Activated CD4-positive, alpha-beta T cell treated with anti-CD3 and anti-CD28 coated beads, Interleukin-2, amount 10 ng/mL, durations not matched to agents 7 days and 5 days (primary cell): ENCODE measurements at places on chromosomes 5 and 9. TPM values are rescaled to one million over a fixed set of nuclear protein-coding genes. Genes with fewer than 3 reads are reported as not detected.

Gene ROPN1L
- total RNA-seq = 4.1 TPM

Gene GRHPR
- total RNA-seq = 49.8 TPM

Gene NR5A1
- total RNA-seq = not detected

Gene PCDH1
- not detected for total RNA-seq

Gene FCN1
- not detected for total RNA-seq

Gene GLRA1
- not detected for total RNA-seq

Gene INPP5E
- total RNA-seq = 16.5 TPM

DNA sequence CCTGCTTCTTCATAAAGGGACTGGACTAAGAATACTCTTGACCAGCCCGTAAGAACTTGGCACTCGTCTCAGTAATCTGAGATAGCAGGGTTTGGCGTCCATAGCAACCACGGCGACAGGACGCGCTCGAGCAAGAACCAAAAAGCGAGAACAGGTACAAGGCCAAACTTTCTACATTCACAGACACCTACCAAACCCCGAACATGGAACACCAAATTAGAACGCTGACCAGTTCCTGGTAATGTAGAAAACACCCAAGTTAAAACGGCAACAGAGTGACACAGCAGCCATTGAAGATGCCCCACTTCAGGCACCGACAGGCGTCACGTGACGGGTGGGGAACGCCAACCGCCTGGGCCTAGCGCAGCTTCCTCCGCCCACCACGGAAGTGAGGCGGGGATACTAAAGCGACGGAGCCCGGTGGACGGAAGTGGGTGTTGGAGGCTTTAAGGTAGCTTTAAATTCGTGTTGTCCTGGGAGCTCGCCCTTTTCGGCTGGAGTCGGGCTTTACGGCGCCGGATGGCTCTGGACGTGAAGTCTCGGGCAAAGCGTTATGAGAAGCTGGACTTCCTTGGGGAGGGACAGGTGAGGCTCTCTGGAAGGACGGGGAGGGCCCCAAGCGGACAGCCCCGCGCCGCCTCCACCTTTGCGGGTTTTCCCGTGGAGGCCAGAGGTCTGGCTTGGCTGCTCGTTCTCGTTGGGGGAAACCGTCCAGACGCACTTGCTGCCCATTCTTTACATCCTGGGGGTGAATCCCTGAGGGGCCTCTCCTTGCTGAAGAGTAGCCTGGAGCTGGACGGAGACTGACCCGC is at the start of gene CDK7:
CDK7 (plus strand) TSS at position 430 of the 812 bp plus-strand sequence; CDS start at position 520, 90 bp downstream.
- DNase-seq = peak; percentile 95
- H3K27me3 ChIP-seq = no peaks in the 10 kb centered on the region

DNA sequence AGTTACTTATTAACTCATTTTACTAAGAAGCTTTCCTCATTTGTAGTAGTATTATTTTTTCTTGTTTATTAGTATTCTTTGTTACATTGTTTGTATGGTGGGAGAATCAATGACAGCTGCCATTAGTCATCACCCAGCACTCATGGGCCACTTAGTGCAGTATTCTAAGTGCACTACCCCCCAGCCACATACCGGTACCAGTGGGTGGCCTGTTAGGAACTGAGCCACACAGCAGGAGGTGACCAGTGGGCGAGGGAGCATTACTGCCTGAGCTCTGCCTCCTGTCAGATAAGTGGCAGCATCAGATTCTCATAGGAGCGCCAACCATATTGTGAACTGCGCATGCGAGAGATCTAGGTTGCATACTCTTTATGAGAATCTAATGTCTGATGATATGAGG is 24.2 kb upstream of the CAMLG start:
- peaks cover 29% of the 10 kb centered on the region for H3K36me3 ChIP-seq
- H3K27ac ChIP-seq = no peak overlapping the region
- H3K4me3 ChIP-seq = no peak overlapping the region
- H3K27me3 ChIP-seq = no peaks in the 10 kb centered on the region

- peaks cover 13% of the 10 kb centered on the region for H3K4me1 ChIP-seq
- H3K27me3 ChIP-seq = no peaks in the 10 kb centered on the region
- H3K27ac ChIP-seq = no peak overlapping the region
These were observed 35.2 kb downstream of the RAI14 start for GRCh38 chr5:34691326-34691725.

DNA sequence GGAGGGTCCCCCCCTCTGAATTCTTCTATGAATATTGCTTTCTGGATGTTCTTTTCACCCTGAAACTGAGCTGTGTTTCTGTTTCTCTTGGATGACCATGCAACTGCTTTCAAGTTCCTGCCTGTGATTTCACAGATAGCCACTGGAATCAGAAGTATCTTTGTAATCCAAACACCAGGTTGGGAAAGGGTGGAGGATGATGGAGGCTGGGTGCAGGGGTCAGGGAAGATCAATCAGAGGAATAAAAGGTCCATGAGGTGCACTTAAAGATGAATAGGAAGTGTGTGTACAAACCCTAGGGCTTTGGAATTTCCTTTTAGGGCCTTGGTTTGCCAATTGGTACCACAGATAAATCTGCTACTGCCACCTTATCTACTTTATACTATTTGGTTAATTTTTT is 68.2 kb upstream of the AGXT2 start:
- H3K27ac ChIP-seq = no peak overlapping the region
- H3K27me3 ChIP-seq = peaks cover 9% of the 10 kb centered on the region
- no peak for DNase-seq
- H3K36me3 ChIP-seq = no peaks in the 10 kb centered on the region
- no peak overlapping the region for H3K4me3 ChIP-seq

GRCh38 chr5:22471154-22471553 is 382.0 kb downstream of the CDH12 start:
- H3K27ac ChIP-seq = no peak overlapping the region
- no peak overlapping the region for H3K4me3 ChIP-seq
- no peaks in the 10 kb centered on the region for H3K27me3 ChIP-seq
- no peak for DNase-seq

- H3K4me3 ChIP-seq = no peak overlapping the region
- H3K27ac ChIP-seq = no peak overlapping the region
- no peaks in the 10 kb centered on the region for H3K27me3 ChIP-seq
- no peaks in the 10 kb centered on the region for H3K36me3 ChIP-seq
- peaks cover 54% of the 10 kb centered on the region for H3K4me1 ChIP-seq
- DNase-seq = no peak
These were observed 82.7 kb upstream of the IL7R start for GRCh38 chr5:35773967-35774366.

DNA sequence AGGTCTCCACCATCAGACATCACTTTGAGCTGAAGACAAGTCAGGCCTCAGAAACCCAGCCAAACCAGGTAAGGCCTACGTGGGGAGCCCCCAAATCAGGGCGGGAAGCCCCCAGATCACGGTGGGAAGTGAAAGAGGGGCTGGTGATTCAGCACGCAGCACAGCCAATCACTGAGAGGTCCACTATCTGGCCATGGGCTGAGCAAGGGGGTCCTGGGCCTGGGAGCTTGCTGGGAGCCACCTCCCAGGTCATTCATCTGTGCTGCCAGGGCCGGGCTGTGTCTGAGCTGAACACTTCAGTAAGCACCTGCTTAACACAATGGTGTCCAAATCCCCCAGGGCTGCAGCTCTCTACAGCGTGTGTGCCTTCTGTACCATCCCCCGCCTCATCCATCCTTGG is 15.5 kb downstream of the MED10 start:
- H3K36me3 ChIP-seq = peaks cover 25% of the 10 kb centered on the region
- H3K4me3 ChIP-seq = no peak overlapping the region
- no peak for DNase-seq
- H3K27ac ChIP-seq = no peak overlapping the region
- H3K4me1 ChIP-seq = peaks cover 34% of the 10 kb centered on the region

- no peaks in the 10 kb centered on the region for H3K4me1 ChIP-seq
- no peaks in the 10 kb centered on the region for H3K27me3 ChIP-seq
- H3K36me3 ChIP-seq = no peaks in the 10 kb centered on the region
- H3K27ac ChIP-seq = no peak overlapping the region
- DNase-seq = no peak
These were observed 834.2 kb upstream of the DMAC1 start for GRCh38 chr9:8633784-8634183.

GRCh38 chr5:33330992-33331391 is 109.8 kb upstream of the TARS1 start:
- H3K36me3 ChIP-seq = no peaks in the 10 kb centered on the region
- no peak overlapping the region for H3K4me3 ChIP-seq

DNA sequence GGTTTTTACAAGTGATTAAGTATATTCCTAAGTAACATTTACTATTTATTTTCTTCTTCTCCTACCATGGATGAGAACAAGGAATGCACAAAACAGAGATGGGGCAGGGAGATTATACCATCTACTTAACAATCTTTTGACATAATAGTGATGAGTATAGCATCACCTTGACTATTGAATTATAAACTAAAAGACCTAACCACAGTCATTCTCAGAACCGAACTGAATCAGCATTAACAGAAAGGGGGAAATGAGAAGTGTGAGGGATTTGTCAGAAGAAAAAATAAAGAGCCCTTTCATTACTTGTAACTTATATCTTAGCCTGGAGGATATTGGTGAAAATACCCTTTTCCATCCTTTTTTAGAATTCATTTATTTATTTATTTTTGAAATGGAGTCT is 21.9 kb downstream of the OR2Y1 start:
- H3K27me3 ChIP-seq = peaks cover 16% of the 10 kb centered on the region
- H3K4me3 ChIP-seq = no peak overlapping the region
- no peak overlapping the region for H3K27ac ChIP-seq
- no peak for DNase-seq
- H3K4me1 ChIP-seq = peaks cover 15% of the 10 kb centered on the region

- no peaks in the 10 kb centered on the region for H3K4me1 ChIP-seq
- H3K27ac ChIP-seq = no peak overlapping the region
- H3K27me3 ChIP-seq = no peaks in the 10 kb centered on the region
- no peaks in the 10 kb centered on the region for H3K36me3 ChIP-seq
- H3K4me3 ChIP-seq = no peak overlapping the region
- no peak for DNase-seq
These were observed 36.3 kb downstream of the ZNF474 start for GRCh38 chr5:122165559-122166078.

- peak within 1 kb of the TSS; percentile 50 for H3K4me3 ChIP-seq
- H3K4me1 ChIP-seq = peaks cover 24% of the 10 kb centered on the region
- no peak for DNase-seq
- H3K27me3 ChIP-seq = peaks cover 78% of the 10 kb centered on the region
- H3K27ac ChIP-seq = peak within 1 kb of the TSS; percentile 64
- H3K36me3 ChIP-seq = no peaks in the 10 kb centered on the region
These were observed at the start of gene LMX1B for GRCh38 chr9:126613651-126614050. TSS of gene LMX1B (plus strand) at chr9:126613928. CDS start at chr9:126614450, 522 bp downstream.

DNA sequence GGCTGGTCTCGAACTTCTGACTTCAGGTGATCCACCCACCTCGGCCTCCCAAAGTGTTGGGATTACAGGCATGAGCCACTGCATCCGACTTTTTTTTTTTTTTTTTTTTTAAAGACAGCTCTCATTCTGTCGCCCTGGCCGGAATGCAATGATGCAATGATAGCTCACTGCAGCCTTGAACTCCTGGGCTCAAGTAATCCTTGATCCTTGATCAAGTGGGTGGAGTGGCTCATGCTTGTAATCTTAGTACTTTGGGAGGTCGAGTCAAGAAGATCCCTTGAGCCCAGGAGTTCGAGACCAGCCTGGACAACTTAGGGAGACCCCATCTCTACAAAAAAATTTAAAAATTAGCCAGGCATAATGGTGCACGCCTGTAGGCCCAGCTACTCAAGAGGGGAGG is 8.1 kb downstream of the SEC24A start:
- no peak overlapping the region for H3K4me3 ChIP-seq
- H3K36me3 ChIP-seq = peaks cover 21% of the 10 kb centered on the region
- H3K27ac ChIP-seq = no peak overlapping the region
- no peak for DNase-seq

- H3K4me3 ChIP-seq = no peak overlapping the region
- DNase-seq = no peak
- no peak overlapping the region for H3K27ac ChIP-seq
- peaks cover 8% of the 10 kb centered on the region for H3K27me3 ChIP-seq
- no peaks in the 10 kb centered on the region for H3K36me3 ChIP-seq
These were observed 42.3 kb upstream of the MOCS2 start for GRCh38 chr5:53151713-53152458.

DNA sequence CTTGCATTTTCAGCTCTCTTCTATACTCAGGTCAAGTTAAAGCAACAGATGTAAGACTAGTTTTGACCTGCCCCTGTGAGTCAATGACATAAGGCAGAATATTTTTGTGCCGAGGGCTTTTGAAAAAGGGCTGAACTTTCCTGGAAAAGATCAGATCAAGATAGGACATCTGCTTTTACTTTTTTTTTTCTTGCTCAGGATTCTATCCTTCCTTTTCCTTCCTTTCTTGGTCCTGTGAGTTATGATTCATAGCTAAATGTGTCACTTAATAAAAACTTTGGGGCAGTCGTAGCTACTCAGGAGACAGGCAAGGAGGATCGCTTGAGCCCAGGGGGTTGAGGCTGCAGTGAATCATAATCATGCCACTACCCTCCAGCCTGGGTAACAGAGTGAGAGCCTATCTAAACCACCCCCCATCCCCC is 84.3 kb upstream of the BRINP1 start:
- no peaks in the 10 kb centered on the region for H3K4me1 ChIP-seq
- no peaks in the 10 kb centered on the region for H3K27me3 ChIP-seq
- H3K27ac ChIP-seq = no peak overlapping the region
- H3K36me3 ChIP-seq = no peaks in the 10 kb centered on the region
- H3K4me3 ChIP-seq = no peak overlapping the region
- DNase-seq = no peak

DNA sequence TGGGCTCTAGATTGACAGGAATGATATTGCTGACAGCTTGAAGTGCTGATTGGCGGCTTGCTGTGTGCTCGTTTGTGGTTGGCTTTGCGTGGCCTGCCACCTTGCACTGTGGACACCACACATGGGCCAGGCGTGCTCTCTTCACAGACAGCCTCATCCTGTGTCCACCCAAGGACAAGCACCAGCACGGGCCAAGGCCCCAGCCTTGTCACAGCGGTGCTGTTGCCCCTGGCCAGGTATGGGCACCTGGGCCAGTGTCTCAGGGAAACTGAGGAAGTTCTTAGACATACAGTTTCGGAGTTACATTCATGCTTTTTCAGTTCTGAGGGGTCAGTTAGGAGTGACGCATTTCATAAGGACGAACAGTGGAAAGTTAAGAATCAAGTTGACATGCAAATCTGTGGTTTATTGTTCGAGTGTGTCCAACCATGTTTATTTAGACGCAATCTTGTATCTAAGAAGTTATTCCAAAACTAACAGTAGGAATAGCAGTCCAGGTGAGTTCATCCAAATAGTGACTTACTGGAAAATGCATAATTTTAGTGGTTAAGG is 125.9 kb downstream of the EHMT1 start:
- peaks cover 27% of the 10 kb centered on the region for H3K36me3 ChIP-seq
- peaks cover 20% of the 10 kb centered on the region for H3K4me1 ChIP-seq
- no peaks in the 10 kb centered on the region for H3K27me3 ChIP-seq
- DNase-seq = no peak
- no peak overlapping the region for H3K4me3 ChIP-seq

DNA sequence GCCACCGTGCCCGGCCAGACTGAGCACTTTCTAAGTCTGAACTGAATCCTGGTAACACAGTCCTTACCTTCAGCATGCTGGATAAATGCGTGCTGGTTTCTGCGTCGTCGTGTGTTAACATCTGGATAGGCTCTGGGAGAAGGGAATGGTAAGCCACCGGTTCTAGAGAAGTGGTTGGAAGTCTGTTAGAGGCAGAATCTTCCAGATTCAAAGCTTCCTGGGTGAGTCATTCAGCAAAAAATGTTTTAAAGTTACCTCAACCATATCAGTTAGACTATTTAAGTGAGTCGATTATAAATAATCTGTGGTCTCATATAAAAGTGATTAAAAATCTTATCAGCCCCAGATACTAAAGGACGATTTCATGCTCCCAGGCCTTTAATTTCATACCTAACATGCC is 256.5 kb upstream of the NFIL3 start:
- peaks cover 33% of the 10 kb centered on the region for H3K27me3 ChIP-seq
- H3K4me1 ChIP-seq = peaks cover 4% of the 10 kb centered on the region
- no peaks in the 10 kb centered on the region for H3K36me3 ChIP-seq
- no peak overlapping the region for H3K27ac ChIP-seq
